ENCODE measurements at places on chromosomes 2 and 18.

DNA sequence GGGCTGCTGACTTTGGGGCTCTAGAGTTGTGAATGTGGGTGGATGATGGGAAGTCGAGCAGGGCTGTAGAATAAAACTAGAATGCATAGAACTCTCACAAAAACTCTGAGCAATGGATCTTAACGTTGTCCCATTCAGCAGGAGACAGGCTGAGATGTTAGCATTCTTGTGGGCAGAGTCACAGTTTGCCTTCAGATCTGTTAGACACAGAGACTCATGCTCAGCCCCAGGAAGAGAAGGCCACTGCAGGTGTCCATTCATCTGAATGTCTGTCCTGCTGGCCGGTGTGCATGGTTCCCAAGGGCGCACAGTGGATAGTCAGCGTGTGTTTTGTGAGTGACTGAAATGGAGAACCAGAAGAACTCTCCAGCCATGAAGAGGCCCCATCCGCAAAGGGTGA, 111.3 kb downstream of the TSN start:
- no peak for DNase-seq

- no peak for DNase-seq
Observed at GRCh38 chr2:65429786-65430602, 2.4 kb downstream of the SPRED2 start.

- no peak for DNase-seq
Observed at GRCh38 chr2:68414876-68415275, 49.8 kb downstream of the PLEK start.

GRCh38 chr2:203822240-203822639, 45.3 kb upstream of the CTLA4 start:
- DNase-seq = no peak

DNA sequence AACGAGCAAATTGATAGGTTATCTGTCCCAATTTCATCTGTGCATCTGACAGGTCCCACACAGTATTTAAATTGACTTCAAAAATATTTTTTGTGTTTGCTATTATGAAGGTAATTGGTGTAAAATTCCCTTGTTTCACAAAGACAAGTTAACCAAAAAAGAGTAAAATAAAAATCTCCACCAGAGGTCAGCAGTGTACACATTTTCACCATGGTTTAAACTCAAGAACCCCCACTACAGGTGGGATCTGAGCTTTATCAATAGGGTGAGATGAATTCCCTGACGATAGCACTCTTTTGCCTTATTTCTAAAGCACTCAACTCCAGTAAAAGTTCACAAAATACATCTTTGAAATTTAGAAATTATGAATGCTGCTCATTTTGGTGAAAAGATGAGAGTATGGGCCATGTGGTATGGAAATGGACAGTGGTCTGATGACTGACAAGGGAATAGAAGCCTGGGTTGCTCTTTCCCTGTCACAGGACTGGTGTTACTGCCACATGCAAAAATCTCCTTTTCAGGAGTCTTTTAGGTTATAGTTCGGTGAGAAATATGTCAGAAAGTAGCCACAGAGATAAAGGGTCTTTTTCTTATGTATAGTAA, 68.0 kb downstream of the SERPINB8 start:
- DNase-seq = no peak

DNA sequence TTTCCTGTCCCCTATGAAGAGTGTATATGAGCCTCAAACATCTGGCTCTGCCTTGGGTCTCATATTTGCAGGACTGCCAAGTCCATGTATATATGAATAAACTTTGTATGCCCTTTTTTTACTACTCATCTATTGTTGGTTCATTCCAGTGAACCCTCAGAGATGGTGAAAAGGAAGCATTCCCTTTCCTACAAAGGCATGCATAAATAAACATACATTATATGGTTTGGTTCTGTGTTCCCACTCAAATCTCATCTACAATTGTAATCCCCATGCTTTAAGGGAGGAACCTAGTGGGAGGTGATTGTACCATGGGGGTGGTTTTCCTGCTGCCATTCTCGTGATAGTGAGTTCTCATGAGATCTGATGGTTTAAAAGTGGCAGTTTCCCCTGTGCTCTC, 534.2 kb downstream of the SPAG16 start:
- DNase-seq = no peak

DNA sequence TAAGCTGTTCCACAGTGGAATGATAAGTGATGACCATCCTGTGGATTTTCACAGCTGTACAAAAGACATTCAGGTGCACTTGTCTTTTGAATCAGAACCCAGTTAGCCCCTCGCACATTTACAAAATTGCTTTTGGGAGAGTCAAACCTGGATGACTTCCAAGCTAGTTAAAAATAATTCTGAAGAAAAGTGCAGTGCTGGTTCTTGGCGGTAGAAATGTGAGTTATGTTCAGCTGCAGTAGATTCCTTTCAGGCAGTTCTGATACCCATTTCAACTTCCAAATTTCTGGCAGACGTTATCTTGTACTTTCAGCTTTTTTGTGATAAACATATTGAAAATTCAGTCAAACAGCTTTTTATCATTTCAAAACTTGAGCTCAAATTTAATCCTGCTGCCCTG, 324.7 kb downstream of the NRXN1 start:
- DNase-seq = no peak

DNA sequence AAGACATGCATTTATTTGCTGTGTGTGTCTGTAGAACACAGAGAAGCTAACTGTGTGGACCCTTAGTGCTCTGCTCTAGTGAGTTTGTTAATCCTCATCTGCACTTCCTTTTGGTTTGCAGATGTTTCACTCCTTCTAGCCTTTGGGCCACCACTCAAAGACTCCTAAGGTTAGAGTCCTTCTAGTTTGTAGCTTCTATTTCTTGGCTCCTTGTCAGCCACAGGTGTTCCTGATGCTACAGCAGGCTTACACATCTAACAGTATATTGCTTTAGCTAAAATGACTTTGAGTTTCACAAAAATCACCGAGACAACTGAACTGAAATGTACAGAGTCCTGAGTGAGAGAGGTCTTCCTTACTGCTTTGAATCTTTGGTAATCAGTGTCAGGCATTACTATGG, 551.4 kb downstream of the NRXN1 start:
- DNase-seq = no peak

GRCh38 chr18:34322365-34323289, 97.9 kb upstream of the NOL4 start:
- DNase-seq = no peak

DNA sequence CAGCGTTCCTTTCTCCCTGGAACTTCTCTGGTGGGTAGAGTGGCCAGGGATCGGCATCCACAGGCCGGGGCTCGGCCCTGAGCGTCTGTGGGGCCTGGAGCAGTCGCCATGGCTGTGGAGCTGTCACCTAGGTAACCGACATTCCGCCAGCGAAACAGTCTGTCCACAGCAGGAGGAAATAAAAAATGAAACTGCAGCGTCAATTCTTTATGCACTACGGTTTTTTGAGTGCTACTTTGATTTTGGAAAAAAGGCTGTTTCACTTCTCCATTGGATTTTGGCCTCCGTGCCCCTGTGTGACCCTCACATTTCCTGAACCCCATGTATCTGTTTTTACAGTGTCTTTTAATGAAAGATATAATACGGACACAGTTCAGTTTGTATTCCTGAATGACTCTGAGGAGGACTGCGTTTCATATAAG, 163.4 kb downstream of the LDLRAD4 start:
- no peak for DNase-seq

DNA sequence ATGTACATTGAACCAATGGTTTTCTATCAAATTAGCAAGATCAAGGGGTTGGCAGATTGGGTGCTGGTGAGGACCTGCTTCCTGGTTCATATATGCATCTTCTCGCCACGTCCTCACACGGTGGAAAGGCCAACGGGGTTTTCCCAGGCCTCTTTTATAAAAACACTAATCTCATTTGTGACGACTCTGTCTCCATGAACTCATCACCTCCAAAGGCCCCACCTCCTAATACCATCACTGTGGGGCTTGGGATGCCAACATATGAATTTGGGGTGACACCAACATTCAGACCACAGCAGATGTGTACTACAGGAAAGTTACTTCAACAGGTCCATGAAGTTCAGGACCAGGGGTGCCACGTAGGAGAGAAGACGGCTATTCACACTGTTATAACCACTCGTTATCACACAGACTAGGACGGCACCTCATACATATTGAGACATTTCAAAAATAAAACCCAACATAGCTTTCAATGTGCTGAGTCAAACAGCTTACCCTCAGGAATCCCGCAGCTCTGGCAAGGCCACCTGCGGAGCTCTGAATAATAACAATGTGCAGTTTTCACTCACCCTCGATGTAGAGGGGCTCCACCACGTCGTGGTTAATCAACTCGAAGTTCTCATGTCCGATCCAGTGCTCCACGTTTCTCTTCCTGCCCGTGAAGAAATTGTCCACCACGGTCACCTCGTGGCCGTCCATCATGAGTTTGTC, 49.3 kb downstream of the UXS1 start:
- DNase-seq = no peak

- no peak for DNase-seq
Observed at GRCh38 chr2:37168217-37168981, 11.6 kb upstream of the EIF2AK2 start.

DNA sequence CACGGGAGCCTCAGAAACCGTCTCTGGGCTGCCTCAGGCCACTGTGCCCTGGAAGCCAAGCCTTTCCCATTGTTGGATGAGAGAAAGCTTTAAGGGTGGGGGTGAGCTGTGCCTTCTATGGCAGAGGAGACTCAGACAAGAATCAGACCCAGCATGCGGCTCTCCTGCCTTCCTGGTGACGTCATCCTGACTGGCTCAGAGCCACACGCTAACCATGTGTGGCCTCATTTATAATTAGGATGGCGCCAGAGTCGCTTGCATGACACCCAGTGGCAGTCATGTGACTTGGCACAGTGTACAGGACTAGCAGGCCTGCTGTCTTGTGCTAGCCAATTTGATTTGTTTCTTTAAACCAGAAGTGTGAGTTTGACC, 99.1 kb downstream of the SH3BP4 start:
- no peak for DNase-seq

DNA sequence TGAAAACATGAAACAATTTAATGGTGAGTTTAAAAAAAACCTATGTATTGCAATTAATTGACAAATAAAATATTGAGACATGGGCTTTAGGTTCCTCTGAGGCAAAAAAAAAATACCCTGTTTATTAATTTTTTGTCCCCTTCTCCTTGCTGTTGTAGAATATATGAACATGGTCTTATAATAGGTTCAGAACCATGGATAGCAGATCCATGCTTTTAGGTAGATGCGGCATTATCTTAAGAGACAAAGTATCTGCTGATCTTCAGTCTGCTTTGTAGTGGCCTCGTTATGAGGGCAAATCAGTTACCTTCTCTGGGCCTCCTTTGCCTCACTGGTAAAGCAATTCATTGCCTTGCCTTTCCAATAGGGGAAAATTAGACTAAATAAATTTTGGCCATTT, 850.7 kb downstream of the NRXN1 start:
- no peak for DNase-seq

DNA sequence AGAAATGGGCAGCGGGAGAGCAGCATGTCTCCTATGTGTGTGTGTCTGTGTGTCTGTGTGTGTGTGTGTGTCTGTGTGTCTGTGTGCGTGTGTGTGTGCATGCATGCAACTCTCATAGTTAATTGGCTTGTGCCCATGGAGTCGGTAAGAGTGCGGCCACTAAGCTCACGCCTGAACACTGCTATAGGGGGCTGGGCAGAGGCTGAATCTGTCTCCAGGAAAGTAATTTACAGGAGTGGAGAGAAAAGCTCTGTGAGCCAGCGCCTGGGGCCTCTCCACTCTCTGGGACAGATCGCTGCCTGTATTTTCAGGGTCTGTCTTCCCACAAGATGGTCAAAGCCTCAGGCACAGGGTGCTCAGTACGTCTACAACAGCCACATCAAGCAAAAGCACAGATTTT, 553.4 kb downstream of the TNS1 start:
- DNase-seq = no peak

GRCh38 chr2:234341306-234341985, 155.4 kb downstream of the ARL4C start:
- no peak for DNase-seq

DNA sequence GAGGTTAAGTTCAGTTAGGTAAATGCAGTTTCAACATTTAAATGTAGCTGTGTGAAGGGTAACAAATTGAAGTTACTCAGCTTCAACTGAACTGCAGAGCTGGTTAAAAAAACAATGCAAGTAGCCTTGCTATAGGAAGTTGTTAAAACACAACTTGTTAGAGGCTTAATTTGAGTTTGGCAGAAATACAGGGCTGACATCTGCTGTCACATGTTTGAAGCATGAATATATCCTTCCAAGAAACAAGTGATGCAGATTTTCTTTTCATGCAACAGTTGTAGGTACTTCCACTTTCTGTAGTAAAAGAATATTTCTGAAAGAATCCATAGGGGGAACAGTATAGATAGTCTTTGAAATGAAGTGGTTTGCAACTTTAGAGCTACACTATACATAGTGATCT, 208.7 kb upstream of the RASGRP3 start:
- no peak for DNase-seq

DNA sequence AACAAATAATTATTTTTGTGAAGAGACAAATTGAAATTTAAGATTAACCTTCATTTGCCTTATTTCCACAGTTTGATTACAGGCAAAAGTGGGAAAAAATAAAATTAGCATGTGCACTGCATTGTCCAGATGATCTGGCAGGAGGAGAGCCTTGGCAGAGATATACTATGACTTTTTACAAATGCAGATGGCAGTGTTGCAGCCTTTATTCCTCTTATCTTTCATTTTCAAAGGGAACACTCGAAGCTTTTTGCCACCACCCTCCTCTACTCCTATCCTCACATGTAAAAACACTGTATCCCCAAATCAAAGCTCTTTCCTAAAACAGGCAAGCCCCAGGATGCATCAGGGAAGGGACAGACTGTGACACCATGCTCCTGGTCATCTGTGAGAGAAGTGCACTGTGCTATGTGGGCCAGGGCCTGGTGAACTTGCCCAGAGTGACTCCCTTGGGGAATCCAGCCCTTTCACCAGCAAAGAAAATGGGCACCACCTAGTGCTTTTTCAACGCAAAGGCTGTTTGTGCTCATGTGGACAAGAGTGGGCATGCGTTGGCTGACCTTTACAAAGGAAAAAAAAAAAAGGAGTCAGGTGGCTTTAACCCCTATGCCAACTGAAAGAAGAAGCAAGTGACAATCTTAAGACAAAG, 74.7 kb upstream of the ETAA1 start:
- DNase-seq = no peak

GRCh38 chr18:2847317-2848246, 776 bp downstream of the EMILIN2 start:
- DNase-seq = peak; percentile 23

DNA sequence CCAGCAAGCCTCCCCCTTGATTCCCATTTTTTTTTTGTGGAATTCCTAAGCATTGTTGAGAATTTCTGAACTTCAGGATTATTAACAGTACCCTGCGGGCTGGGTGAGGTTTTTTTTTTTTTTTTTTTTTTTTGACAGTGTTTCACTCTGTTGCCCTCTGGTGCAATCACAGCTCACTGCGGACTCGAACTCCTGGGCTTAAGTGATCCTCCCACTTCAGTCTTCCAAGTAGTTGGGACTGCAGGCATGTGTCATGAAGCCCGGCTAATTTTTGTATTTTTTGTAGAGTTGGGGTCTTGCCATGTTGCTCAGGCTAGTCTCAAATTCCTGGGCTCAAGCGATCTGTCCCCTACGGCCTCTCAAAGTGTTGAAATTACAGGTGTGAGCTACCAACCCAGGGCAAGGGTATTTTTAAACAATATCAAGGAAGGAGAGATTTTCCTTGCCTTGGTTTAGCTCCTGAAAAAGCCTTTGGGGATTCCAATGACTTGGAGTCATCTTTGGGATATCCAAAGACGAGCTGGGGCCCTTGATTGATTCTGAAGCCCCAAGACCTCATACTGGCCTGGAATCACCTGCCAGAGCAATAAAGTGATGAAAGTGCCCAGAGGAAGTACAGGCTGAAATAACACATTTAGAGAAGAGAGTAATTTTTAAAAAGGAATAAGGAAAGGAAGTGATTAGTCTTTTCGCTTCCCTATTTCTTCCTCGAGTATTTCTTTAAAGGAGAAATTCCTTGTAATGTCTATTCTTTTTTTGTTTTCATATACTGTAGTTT, 240.2 kb downstream of the TGIF1 start:
- DNase-seq = no peak
